ENCODE measurements at places on chromosomes 2 and 18.

GRCh38 chr2:219002395-219003266 lies 9.4 kb upstream of the CRYBA2 start:
- DNase-seq = no peak

DNA sequence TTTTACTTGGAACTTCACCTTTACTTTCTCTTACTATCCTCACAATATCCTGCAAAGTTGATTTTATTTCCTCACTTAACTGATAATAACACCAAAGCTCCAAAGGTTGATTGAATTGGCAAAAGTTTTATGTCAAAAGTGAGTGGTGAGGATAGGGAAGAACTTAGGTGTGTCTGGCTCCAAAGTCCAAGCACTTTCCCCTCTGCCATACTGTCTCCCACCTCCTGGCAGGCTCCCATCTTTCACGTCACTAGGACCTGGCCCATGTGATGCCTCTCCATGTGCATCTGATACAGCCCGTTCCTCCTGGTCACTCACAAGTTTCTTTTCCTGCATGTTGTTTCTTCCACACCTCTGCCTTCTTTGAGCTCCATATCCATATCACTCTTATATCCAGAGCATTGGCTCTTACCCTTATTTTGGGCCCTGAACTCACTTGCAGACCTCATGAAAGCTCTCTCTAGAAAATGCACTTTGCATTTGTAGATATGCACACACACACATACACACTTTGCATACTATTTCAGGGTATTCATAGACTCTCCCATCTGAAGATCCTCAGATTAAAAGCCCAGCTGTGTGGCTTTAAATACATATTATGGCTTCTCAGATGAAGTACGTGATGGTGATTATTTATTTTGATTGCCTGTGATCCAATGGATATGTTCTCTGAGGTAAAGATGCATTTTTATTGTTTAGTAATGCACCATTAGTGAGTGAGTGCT lies 12.3 kb downstream of the MEP1B start:
- DNase-seq = no peak

DNA sequence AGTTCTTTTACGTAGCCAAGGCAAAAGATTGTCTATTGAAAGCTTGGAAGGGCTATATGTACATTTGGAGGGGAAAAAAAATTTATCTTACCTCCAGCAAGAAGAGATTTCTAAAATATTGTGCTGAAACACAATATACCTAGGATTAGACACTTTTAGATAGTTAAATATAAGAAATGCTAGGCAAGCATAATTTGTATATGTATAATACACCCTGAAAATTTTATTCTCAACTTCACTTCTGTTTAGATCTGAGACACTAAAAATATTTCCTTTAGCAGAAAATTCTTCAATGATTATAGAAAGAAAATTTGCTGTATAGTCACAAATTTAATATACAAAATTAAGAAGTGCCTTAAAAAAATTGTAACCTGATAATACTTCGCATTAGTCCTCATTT lies 42.6 kb downstream of the ITGAV start:
- DNase-seq = no peak

DNA sequence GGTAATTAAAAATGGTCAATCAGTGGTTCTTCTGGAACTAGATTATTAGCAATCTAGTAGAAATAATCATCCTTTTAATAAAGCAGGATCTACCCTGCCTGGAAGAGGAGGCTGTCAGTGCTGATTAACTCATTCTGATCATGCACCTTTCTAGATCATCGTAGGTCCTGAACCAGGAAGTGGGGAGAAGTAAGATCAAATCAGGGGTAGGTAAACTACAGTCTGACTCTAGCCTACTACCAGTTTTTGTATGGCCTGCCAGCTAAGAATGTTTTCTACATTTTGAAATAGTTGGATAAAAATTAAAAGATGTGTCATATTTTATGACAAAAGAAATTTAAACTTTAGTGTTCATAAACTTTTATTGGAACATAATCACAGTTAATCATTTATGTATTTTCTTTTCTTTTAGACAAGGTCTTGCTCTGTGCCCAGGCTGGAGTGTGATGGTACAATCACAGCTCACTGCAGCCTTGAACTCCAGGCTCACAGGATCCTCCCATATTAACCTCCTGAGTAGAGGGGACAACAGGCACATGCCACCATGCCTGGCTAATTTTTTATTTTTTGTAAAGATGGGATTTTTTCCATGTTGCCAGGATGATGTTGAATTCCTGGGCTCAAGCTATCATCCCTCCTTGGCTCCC lies 36.1 kb downstream of the C18orf54 start:
- DNase-seq = no peak

DNA sequence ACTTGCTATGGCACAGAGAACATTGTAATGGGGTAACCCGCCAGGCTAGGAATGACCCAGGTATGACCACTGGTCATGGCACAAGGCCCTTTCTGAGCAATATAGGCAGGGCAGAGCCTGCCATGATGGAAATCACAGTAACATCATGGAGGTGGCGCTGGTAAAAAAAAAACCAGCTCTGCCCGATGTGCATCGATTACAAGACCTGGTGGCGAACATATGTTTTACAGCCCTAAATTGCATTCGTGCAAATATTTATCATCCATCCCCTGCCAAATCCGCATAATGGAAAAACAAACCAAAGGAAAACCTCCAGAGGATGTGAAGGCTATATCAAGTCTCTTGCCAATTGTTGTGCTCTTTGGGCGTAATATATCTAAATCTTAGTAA lies 60.6 kb downstream of the SEMA4F start:
- DNase-seq = no peak

DNA sequence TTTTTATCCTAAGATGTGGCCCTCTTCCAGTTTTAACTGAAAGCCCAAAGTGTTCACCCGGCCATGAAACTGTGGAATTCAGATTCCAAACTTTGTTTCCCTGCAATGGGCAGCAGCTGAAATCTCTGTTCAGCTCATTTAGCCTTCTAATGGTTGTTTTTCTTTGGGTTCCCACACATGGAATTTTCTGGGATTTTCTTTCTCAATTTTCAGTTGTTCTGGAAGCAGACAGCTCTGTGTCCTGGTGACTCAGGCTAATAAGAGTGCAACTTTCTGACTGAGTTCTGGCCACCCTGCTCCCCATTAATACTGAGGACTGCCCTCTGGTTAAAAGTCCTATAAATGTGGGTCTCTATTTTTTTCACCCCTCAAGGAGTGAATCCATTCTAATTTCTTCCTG lies 78.5 kb downstream of the PMS1 start:
- DNase-seq = no peak

DNA sequence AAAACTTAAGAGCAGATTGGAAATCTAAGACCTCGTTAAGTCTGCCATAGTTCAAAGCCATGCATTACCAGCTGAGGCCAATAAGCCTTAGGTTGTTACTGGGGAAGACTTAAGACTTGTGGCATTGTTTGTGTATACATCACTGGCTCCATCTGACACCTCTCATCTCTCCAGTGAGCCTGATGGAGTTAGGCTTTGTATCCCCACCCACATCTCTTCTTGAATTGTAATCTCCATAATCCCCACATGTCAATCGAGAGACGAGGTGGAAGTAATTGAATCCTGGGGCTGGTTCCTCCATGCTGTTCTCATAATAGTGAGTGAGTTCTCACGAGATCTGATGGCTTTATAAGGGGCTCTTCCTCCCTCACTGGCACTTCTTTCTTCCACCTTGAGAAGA lies 404.6 kb downstream of the ARHGAP15 start:
- DNase-seq = no peak

GRCh38 chr2:111535404-111535803 lies 348.6 kb downstream of the ANAPC1 start:
- no peak for DNase-seq

- DNase-seq = no peak
These were observed 313.9 kb downstream of the EXOC6B start for GRCh38 chr2:72511906-72512305.

All from glomerular endothelial cell (primary cell).